ENCODE measurements at places on chromosomes 11 and 22.

DNA sequence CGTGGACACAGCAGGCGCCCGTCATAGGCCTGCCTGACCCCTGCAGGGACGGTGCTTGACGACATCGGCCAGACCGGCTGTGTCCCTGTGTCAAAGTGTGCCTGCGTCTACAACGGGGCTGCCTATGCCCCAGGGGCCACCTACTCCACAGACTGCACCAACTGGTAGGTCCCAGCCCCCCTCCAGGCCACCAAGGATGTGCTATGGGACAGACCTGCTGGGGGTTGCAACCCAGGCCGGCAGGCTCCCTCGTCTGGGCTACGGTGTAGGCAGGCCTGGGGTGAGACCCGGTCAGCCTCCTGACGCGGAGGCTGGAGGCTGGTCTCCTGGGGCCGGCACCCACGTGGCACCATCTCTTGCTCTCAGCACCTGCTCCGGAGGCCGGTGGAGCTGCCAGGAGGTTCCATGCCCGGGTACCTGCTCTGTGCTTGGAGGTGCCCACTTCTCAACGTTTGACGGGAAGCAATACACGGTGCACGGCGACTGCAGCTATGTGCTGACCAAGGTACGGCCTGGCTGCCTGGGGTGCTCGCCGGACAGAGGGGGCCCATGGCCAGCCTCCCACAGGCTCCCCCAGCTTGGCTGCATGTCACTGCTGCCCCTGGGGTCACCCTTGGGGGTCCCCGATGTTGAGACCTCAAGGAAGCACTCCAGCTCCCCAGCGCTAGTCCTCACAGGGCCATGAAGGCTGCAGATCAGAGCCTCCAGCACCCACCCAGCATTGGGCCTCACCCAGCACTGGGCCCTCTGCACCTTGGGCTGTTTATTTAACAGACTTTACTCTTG, 7.7 kb downstream of the MUC5AC start:
- DNase-seq: no peak

GRCh38 chr11:225734-226453, 10.2 kb downstream of the SIRT3 start:
- no peak for DNase-seq

GRCh38 chr11:31529701-31530100, 20.1 kb downstream of the ELP4 start:
- no peak for DNase-seq

DNA sequence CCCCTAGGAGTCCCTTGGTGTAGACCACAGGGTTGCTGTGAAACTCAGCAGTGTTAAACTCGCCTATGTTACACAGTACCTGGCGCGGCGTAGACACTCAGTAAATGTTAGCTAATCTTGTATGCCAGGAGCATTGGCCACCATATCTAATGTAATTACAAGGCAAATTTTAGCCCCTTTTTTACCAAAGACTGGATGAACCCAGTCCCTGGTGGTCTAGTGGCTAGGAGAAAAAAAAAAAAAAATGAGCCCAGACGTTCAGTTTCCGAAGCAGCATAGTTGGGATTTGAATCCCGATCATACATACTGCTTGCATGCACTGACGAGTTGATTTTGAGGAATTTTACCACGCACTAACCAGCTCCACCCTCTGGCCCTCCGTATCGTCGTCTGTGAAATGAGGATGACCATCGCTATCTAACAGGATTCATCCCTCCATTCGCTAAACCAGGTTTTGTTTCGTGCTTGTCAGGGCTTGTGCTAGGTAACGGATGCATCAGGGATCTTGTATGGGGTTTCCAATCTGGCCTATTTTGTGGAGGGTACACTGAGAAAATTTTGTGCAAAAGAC, 688 bp downstream of the PTS start:
- DNase-seq: peak; percentile 35

GRCh38 chr11:12329797-12330196, 47.6 kb upstream of the PARVA start:
- DNase-seq: no peak

DNA sequence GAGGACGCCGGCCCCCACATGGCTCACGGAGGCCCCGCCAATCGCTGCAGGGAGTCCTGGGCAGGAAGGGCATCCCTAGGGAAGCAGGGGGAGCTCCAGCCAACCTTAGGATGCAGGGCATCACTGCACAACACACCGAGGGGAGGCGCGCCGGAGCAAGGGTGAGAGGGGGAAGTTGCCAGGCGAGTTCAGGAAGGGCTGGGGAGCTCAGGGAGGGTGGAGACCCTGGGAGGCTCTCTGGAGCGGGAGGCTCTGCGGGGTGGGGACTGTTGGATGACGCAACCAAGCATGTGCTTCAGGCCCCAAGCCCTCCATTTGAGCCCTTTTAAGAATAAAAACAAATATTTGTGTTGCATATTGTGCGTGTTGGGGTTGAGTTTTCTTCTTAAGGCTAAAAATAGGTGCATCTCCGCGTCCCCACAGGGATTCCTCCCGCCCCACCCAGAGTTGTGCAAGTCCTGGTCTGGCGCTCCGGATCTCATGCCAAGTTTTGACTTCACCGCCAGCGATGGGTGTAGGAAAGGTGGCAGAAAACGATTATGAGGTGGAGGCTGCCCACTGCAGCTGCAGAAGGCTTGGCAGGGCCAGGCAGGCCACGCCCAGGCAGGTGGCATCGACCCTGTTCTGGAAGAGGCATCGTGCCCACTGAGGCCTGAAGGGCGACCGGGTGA, 65.2 kb downstream of the WNT7B start:
- no peak for DNase-seq

GRCh38 chr22:47315862-47316419, 553.5 kb downstream of the TBC1D22A start:
- no peak for DNase-seq

GRCh38 chr22:36201630-36202319, at the start of gene APOL4:
APOL4 (minus strand) TSS chr22:36201809; CDS start chr22:36201734, 75 bp downstream.
- peak; percentile 96 for DNase-seq

DNA sequence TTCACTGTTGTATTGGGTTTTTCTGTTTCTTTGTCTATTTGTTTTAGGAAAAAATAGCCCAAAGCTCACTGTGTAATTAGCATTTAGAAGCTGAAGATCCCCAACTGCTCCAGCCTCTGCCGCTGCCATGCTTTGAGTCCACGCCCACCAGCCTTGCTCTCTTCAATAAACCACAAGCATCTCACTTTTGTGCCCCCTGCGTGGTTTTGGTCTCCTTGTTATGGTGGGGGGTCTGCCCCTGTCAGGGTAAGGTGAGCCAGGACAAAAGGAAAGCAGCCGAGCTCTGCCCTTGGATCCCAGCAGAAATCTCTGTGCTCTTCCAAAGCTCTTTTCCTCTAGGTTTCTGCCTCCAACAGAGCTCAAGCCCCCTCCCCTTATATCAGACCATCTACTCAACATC, 4.2 kb downstream of the SCGB1A1 start:
- DNase-seq: no peak

DNA sequence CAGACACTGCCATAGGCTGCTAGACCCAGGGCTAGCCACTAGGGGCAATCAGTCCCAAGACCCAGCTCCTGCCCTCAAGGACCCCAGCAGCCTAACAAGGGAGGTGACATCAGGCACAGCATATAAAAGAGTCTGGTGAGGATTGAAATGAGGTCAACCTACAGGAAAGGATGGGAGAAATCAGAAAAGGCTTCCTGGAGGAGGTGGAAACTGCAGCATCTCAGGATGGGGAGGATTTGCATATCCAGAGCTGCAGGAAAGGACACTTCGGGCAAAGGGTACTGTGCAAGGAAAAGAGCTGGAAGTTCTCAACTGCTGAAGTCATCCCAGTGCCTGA, 2.9 kb upstream of the ARFGAP2 start:
- peak; percentile 83 for DNase-seq

DNA sequence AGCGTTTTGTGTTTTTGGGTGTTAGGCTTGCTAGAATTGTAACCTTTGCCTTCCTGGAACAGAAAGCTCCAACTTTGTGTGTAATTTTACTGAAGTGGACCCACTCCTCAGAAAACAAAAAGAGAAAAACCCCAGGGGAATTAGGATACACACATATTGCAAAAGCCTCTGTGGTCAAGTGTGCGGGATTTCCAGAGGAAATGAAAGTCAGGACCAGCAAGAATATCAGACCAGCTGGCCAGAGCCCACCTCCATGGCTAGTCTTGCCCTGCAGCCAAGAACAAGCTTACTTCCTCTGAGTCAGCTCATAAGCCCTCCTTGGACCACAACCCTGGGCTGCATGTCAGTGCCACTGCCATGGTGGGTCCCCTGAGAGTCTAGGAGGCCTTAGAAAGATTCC, 37.0 kb upstream of the FTH1 start:
- DNase-seq: no peak

GRCh38 chr11:83403691-83404389, 117.7 kb upstream of the CCDC90B start:
- DNase-seq: no peak

DNA sequence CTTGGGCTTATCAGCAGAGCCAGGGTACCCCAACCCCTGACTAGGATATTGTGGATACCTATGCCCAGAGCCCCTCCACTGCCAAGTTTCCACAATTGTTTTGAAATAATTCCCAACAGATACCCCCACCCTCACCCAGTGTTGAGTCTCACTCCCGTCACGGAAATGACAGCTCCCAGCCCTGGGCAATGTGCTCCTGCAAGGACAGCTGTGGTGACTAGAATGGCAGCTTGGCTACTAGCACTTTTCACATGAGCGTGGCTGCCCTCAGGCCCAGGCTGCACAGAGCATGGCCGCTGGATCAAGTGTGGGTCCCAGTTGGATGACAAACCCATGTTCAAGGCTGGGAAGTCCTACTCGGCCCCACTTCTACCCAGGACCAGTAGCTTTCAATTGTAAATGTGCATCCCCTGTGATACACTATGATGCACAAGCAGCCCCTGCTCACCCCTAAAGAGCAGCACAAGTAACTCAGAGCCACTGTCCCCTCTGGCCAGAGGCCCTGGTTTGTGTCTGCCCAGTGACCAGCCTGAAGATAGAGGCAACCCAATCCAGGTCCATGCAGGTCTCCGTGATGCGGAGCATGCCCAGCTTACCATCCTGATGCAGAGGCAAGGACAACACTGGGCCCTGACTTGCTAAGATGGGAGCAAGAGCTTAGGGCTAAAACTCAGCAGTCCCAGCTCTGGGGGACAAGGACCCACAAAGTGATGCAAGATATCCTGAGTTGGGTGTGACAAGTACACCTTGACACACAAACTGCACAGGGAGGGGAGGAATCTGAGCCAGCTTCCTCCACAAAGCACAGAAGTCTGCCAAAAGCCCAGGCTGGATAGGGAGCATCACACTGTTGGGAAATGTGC, 13.2 kb downstream of the KCNQ1OT1 start:
- no peak for DNase-seq

DNA sequence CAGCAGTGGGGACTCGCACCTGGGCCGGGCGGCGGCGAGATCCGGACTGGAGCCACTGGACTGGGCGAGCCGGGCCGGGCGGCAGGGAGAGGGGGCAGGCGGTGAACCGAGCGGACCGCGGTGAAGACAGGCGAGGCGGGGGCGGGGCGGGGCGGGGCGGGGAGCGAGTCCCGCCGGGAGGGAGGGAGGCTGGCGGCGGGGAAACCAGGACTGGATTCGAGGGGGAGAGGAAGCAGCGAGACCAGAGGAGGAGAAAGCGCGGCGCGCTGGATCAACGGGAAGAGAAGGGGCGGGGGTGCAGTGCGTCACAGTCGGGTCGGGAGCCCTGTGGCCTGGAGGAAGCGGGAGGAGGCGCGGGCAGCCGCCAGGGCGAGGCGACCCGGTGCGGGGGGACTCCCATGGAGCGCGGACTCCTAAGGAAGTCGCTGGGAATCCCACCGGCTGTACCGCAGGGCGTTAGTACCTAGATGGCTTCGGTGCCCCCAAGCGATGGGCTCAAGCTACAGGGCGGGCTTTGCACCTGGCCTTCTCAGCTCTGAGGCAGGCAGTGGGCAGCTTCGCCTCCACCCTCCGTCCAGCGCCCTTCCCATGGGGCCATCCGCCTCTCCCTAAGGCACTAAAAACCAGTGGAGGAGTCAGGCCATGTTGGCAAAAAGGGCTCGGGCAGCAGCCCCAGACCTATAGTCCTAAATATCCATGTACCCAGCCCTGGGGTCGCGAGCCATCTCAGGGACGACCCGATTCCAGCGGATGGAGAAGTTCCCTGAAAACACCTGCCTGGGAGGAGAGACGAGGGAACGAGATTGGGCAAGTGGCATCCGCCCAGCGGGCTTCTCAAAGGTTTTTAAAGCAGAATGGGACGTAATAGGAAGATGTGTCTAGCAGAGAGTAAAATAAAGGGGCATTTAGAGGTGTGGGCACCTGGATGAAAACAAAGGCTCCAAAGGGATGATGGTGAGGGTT, at the start of gene TMEM121B:
Gene TMEM121B, minus strand, starts transcription at position 128 of the 963 bp plus-strand sequence. CDS start 233 bp downstream, outside the sequence.
- DNase-seq: no peak

DNA sequence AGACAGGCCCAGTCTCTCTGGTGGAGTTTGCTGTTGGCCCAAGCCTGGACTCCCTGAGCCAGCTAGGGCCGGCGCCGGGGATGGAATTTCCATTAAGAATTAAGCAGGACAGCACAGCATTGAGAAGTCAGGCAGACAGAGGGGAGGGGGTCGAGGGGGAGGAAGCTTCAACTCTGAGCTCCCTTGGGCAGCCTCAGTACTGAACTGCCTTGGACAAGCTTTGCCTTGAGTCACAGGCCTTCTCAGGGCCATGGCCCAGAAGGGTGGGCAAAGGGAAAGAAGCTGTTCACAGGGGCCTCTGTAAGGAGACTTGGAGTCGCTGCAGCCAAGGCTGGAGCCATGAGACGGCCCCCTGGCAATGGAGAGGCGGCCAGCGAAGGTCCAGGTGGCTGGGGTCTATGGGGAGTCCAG, 2.6 kb upstream of the INSC start:
- DNase-seq: no peak

GRCh38 chr11:57161351-57161750, 20.4 kb upstream of the LRRC55 start:
- DNase-seq: no peak

DNA sequence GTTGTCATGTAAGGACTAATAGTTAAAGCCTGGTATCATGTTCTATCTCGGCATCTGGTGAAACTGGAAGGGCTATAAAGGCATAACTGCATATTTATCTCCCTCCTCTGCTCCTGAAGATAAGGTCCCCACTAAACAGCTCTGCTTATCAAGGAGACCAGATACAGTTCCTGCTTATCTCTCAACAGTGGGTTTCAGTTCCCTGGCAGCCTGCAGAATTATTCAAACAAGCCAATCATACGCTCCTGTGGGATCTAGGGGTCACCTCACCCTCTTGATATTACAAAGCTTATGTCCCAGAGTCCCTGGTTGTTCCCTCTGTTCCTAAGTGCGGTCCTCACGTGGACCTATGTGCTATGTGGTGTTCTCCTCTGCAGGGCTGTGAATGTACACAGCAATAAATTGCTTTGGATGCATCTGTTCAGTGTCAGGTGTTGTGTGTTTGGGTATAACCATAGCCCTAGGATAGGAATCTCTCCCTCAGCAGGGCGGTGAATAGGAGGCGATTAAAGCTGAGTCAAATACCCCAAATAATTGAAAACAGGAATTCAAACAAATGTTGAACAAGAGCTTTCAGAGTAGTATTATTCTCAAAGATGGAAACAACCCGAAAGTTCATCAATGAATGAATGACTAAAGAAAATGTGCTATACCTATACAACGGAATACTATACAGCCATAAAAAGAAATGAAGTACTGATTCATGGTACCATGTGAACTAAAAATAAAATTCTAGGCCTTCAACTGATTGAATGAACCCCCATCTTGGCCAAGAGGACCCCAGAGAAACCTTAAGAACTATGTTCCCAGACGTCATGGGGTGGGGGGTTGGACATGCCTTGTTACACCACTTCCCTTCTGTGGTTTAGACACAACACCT, 3.1 kb upstream of the OOSP4A start:
- peak; percentile 89 for DNase-seq
